ENCODE measurements at places on chromosomes 3 and 15.

- DNase-seq = no peak
Observed at GRCh38 chr3:175274056-175274455, 414.9 kb downstream of the NAALADL2 start.

- peak; percentile 34 for DNase-seq
Observed at GRCh38 chr3:10263646-10264363, 15.5 kb downstream of the TATDN2 start.

DNA sequence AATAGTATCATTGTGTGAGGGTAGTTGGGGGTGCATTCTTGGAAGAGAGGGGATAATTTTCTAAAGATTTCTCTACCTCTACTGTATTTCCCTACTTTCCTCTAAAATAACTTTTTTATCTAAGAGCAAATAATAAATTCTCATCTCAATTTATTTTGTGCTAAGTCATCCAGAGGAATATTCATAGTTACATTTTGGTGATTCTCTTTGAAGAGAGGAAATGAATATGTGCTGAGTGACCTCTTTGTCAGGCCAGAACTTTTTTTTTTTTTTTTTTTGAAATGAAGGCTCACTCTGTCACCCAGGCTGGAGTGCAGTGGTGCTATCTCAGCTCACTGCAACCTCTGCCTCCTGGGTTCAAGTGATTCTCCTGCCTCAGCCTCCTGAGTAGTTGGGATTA lies 15.1 kb upstream of the CCDC80 start:
- no peak for DNase-seq

DNA sequence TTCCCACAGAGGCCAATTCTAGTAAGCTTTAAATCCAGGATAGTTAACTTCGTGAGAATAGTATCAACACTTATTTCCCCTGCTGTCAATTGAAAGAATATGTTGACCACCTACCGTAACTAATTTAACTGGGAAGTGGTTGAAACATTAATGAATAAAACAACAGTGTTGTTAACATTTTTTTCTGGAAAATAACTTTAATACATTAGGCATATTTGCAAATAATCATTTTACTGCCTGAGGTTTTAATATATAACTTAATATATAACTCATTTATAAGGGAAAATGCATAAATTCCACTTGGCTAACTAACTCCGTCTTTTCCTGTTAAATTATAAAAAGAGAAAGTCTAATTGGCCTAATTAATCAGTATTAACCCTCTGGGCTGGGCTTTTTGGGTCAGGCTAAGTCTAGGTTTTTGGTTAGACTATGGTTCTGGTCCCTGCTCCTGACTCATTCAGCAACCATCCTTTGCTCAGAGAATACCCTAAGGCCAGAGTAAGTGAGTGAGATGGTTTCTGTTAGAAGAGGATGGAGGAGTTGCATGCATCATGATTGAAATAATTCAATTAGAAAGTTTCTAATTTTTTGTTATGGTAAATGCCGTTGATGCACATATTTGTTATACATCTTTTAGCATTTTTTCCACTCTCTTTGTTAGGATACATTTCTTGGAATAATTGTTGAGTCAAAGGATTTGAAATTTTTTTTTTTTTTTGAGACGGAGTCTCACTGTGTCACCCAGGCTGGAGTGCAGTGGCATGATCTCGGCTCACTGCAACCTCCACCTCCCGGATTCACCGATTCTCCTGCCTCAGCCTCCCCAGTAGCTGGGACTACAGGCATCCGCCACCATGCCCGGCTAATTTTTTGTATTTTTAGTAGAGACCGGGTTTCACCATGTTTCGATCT lies 10.8 kb upstream of the SKIL start:
- peak; percentile 40 for DNase-seq

DNA sequence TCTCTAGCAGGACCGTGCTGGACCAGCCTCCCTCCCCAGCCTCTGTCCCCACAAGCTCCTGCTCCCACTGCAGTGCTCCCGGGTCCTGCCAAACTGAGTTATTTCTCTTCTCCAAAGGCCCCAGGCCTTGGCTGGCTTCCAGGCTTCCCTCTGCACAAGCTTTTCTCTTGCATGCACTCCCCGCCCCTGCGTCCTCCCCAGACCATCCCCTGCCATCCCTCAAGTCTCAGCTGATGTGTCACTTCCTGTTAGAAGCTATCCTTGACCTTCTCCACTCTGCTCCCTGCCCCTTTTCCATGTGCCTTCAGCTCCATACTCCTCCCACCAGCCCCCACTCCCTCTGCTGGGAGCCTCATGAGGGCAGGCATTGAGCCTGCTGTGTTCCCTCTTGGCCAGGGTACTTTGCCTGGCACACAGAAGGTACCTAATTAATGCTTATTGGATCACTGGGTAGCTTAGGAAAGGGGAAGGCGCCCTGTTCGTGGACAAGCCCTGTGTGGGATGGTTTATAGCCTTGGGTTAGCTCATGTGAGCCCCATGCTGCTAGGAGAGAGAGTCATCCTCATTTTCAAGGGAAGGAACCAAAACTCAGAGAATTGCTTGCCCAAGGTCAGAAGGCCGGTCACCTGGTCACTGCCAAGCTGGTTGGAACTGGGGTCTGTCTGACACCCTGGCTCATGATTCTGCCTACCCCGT lies 56.4 kb downstream of the FEM1B start:
- peak; percentile 71 for DNase-seq

- DNase-seq = no peak
Observed at GRCh38 chr15:80635953-80636352, 59.2 kb upstream of the ABHD17C start.

DNA sequence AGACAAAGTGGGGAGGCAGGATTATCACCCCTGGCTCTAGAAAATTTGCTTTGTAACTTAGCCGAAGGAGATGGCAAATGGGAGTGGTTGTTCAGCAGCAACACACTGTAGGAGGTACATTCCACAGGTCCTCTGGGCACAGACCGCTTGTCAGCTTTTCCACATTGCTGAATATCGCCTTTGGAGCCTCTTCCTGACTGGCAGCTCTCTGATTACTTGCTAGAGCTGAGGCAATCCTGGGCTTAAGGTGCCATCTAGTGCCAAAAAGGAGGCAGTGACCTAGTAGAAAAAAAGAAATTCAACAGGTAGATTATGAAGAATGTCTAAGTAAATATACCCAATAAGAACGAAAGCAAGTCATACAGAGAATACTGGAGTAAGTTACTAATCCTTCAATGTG lies 13.1 kb upstream of the SCN5A start:
- DNase-seq = peak; percentile 8

DNA sequence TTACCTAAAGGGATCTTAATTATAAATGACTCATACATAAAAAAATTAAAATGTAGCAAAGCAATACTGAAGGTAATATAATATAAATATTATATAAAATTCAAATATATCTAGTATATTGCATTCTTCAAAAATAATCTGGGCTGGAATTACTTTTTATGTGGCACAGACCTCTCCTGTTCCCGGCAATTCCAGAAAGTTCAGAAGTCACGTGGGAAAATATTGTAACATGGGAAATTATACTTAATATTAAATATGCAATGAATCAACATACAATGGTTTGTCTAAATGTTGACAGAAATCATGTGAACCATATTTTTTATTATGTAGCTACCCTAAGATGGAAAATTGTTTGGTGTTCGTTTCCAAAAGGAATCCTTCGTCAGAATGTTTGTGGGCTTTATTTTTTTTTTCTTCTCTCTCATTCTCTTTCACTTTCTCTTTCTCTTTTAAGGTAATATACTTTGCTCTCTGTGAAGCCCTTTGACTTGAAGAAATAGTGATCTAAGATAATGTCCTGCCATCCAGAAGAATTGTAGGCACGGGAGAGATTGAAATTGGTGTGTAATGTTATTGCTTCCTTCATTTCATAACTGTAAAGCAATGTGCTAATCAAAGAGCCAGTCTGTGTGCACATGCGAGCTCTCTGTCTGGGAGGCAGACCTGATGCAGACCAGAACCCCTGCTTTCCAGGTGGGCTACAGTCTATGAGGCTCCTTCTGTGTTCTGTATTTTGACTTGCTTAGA lies 559.4 kb downstream of the NR2F2 start:
- DNase-seq = no peak

GRCh38 chr15:26023231-26023630 lies 160.1 kb upstream of the ATP10A start:
- DNase-seq = no peak

- DNase-seq = peak; percentile 81
Observed at GRCh38 chr3:73656241-73656890, 31.6 kb upstream of the PDZRN3 start.

DNA sequence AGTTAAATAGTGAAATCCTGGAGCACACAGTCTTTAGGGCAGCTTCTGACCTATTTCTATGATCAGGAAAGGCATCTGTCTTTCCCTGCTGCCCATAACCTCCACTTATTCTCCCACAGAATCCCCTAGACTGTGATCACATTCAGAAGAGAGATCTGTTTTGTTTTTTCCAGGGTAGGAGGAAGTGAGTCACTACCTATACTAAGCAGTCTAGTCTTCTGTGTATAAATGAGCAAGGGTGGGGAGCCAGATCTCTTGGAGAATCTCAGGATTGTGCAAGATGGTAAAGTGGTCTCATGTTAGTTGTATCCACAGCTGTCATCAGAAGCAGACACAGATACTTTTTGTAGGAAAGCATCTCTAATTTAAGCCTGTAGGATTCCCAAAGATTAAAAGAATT lies 11.8 kb upstream of the FBXO22 start:
- DNase-seq = peak; percentile 90

DNA sequence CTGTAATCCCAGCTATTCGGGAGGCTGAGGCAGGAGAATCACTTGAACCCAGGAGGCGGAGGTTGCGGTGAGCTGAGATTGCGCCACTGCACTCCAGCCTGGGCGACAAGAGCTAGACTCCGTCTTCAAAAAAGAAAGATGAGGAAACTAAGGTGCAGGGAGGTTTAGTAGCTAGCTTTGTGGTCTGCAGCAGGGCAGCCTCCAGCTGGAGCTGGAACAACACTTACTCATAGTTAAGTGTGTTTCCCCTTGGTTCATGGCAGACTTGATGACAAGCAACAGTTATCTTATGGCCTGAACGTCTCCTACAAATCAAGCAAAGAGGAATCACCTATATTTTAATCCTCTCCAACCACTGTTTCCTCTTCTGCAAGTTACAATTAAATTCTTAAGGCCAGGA lies 12.6 kb downstream of the KAT2B start:
- no peak for DNase-seq

GRCh38 chr15:99485153-99485961 lies 80.4 kb upstream of the MEF2A start:
- DNase-seq = no peak

DNA sequence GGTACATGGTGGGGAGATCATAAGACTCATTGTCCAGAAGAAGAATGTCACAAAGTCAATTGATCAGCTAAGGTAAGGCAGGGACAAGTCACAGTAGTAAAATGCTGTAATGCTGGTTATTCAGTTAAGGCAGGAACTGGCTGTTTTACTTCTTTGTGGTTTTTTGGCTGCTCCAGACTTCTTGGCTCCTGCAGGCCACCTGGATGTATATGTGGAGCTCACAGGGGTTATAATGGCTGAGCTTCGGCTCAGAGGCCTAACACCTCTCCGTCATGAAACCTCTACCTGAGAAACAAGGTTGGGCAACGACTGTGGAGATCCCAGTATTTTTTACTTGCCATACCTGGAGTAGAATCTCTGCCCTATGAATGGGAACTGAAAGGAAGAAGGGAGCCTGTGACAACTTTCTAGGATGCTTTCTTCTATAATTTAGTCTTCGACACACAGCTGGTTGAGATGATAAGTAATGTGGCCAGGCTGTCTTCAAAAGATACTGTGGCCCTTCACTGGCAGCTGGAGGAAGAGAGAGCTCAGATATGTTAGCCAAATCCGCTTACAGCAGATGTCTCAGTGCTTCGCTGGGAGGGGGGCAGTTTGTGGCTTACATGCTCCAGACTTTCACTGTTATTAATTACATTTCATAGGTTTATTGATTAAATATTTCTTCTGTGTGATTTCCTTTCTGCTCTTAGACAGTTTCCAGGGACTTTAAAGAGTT lies 887.8 kb downstream of the IGSF11 start:
- no peak for DNase-seq

GRCh38 chr15:93073465-93073952 lies 15.5 kb downstream of the RGMA start:
- no peak for DNase-seq

- DNase-seq = peak; percentile 94
Observed at GRCh38 chr15:67927501-67928168, 87.8 kb upstream of the RNU6-1 start.

DNA sequence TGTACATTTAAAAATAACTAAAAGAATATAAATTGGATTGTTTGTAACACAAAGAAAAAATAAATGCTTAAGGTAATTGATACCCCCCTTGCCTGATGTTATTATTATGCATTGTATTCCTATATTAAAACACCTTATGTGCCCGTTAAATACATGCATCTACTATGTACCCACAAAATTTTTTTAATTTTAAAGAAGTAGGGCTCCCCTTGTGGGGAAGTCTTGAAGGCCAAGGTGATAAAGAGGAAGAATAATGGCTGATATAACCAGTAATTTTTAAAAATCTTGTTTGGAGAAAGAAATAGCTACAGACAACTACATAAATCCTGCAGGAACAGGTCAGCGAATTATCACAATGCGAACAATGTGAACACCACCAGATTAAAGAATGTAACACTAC lies 451.7 kb upstream of the ARHGEF26 start:
- no peak for DNase-seq

DNA sequence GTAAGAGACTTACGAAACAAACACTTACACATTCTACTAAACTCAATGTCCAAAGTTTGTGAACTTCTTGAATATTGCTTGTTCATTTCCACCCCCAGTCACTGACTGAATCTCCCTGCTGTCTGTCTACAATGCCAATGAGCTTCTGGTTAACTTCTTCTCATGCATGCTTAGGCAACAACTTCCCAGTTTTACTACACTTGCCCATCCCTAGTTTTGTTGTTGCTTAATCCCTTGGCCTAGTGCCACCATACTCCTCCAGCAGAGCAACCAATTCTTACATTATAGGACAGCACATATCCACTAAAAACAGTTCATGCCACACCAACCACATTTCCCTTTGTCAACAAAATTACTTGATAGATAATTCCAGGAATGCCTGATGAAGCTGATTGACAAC lies 40.9 kb upstream of the CCR2 start:
- peak; percentile 4 for DNase-seq

DNA sequence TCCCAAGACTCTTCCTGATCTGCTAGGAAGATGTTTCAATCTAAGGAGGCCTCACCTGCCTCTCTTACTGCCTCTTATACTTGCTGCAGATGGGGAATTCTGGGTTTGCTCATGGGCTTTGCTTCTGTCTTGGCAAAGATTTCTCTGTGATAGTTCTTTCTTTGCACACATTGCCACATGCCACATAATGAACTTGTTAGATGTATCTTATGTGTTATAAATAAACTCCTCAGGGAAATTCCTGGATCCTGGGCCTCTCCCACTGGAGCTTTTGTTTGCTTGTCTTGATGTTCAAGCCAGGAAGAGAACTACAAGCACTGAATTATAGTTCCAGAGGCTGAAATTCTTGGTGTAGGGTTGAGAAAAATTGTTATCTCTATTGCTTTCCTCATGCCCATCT lies 12.2 kb downstream of the RTP1 start:
- DNase-seq = no peak

DNA sequence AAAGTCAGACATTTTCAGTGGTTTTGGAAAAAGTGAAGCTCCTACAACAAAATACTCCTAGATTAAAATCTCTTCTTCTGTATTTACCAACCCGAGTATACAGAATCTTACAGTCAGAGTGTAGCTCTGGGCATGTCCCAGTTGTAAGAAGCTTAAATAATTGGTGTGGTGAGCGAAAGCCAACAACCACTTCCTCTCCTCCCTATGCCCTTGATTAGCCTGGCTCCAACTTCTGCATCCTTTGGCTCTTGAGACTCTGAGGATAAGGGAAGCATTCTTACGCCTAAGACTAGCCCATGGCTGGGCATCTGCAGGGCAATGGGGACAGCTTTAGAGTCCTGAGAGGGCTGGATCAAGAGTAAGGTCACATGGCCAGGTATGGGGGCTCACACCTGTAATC lies 25.5 kb downstream of the RFT1 start:
- no peak for DNase-seq

- peak; percentile 66 for DNase-seq
Observed at GRCh38 chr15:63288778-63289378, 11.5 kb downstream of the APH1B start.

Measured in fibroblast of skin of right quadriceps (primary cell).